ENCODE measurements at places on chromosomes 1 and 21. TPM values are rescaled to one million over a fixed set of nuclear protein-coding genes. Genes with fewer than 3 reads are reported as not detected.

DNA sequence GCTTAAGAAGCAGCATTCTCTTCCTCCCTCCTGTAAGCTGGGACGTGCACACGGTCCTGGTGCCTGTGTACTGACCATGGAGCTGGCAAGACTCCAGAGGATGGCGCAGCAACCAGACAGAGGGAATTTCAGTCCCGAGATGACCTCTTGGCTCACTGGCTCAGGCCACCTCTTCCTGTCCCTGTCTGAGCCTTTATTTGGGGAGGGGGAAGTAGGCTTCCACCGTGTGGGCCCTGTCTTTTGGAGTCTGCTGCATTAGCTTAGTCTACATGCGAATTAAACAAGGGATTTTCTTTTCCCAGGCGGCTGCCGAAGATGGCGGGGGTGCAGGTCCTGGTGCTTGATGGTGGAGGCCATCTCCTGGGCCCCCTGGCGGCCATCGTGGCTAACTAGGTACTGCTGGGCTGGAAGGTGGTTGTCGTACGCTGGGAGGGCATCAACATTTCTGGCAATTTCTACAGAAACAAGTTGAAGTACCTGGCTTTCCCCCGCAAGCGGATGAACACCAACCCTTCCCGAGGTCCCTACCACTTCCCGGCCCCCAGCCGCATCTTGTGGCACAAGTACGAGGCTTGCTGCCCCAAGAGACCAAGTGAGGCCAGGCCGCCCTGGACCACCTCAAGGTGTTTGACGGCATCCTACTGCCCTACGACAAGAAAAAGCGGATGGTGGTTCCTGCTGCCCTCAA, 10.2 kb downstream of the IL24 start:
- no peak for DNase-seq

GRCh38 chr1:242524571-242525359, at the start of gene PLD5:
Gene PLD5 (minus strand): TSS chr1:242524697.
- DNase-seq: no peak

C8A gene
- total RNA-seq: not detected

DNA sequence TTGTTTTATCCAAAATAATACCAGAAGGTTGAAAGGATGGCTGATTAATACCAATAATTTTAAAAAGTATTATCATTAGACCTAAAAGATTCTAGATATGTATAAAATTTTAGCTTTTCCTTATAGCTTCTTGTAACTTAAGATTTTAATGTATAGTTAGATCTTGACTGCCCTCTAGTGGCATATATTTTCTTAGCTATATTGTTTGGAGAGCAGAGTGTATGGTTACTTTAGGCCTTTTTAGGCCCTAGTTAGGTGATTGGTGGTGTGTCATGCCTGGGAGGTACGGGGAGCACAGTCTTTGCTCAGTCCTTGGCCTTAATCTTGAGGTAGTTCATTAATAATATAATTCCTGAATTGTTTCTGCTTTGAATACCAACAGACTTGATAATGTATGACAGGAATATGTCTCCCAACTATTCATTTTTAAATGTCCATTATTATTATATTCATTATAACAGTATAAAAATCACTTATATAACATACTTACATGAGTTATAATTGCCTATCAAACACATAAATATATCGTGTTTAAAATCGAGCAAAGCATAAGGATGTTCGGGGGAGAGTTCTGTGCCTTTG, 328.4 kb downstream of the ZP4 start:
- peak; percentile 45 for DNase-seq

- peak; percentile 61 for DNase-seq
These were observed 567.2 kb downstream of the SMYD3 start for GRCh38 chr1:245939756-245940345.

DNA sequence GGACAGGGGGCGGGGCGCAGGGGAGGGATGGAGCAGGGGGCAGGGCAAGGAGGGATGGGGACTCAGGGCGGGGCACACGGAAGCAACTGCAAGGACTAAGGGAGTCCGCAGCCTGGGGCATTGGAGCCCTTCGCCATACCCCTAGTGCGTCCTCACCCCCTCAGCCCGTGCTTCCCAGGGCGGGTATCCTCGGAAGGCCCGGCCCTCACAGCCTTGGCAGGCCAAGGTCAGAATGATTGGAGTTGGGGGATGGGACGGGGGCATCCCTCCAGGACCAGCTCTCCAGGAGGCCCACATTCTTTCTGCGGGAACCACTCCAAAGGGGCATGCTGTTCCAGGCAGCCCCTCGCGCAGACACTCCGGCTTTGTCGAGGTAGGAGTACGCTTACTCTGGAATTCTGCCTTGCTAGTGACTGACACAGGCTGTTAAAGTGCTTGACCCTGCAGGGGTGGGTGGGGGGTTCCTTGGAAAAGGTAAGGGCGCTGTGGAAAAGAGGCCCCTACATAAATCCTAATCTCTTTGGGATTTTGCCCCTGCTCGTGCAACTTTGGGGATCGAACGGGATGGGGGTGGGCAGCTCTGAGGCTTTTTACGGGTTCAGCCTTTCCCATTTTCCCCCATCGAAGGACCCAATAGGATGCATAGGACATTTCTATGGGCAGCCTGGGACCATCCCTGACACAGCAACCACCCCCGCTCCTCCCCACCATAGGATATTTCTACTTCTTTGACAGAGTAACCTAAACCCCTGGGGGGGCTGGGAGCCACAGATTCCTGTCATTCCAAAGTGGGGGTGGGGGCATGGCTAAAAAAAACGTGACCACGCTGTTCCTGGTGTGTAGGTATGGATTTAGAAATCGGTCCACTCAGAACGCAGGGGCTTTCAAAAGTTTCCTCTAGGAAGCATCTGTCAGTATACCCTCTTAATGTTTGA, 738 bp upstream of the TRIM11 start:
- DNase-seq: no peak

- DNase-seq: no peak
These were observed 119.6 kb downstream of the NR5A2 start for GRCh38 chr1:200147094-200147493.

GRCh38 chr1:47645151-47645550, 207.3 kb downstream of the FOXD2 start:
- no peak for DNase-seq

GRCh38 chr1:180981596-180982387, 40.9 kb downstream of the STX6 start:
- no peak for DNase-seq

GRCh38 chr1:57235730-57236510, 187.9 kb downstream of the DAB1 start:
- DNase-seq: no peak

DNA sequence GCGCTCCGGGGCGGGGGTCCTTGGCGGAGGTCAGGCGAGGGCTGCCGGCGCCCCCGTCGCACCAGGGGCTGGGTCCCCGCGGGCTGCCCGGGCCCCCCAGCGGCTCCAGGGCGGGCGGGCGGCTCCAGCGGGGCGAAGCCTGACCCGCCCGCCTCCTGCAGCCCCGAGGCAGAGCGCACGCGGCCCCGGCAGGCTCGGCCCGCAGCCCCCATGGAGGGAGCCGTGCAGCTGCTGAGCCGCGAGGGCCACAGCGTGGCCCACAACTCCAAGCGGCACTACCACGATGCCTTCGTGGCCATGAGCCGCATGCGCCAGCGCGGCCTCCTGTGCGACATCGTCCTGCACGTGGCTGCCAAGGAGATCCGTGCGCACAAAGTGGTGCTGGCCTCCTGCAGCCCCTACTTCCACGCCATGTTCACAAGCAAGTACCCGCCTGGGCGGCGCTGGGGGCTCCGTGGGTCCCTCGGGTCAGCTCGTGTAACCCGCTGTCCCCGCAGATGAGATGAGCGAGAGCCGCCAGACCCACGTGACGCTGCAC, 817 bp downstream of the KLHL17 start:
- DNase-seq: no peak

FCMR gene
- total RNA-seq: not detected

GRCh38 chr1:5570931-5571330, 421.3 kb downstream of the NPHP4 start:
- no peak for DNase-seq

RIPPLY3 gene
- not detected for total RNA-seq

DNA sequence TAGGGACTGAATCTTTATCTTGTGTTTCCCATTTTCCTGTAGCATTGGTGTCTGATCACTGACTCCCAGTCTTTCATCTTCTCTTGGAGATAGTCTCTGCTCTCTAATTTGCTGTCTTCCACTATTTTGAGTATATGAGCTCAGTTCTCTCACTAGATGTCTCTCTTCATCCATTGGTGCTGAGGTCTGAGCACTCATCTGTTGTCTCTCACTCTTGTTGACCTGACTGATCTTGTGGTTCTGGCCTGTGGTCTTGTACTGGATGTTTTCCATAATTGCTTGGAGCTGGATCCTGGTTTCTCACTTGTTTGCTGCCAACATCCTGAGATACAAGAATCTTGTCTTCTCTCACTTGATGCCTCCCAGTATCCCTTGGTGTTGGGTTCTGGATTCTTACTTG, 25.1 kb upstream of the S100A11 start:
- peak; percentile 78 for DNase-seq

GRCh38 chr1:25927521-25928265, 21.5 kb upstream of the STMN1 start:
- peak; percentile 73 for DNase-seq

DNA sequence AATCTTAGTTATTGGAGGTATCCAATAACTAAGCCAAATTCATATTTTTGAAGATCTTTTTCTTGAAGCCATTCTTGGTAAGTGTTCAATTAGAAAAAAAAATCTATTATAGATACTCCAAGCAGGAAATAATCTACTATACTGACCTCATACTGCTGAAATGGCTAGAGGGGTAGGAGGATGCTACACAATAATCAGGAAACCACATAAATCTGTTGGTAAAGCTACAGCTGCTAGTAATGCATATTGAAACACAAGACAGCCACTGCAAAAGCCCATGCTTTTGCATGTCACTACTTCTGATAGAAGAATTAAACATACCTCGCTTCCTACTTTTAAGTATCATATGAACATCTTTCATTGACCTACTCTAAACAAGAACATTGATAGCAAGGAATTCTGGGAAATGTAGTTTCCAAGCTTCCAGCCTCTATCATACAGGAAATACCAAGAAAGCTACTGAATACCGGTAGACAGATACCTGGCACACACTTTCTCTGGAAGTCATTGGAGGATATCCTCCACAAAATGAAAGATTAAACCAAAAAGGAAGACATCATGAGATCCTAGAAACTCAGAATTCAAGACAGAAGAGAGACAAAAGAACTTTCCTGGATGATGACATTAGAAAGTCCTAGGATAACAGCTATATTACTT, 103.0 kb upstream of the VAV3 start:
- DNase-seq: no peak

GJC2 gene
- total RNA-seq: 0.26 TPM

DNA sequence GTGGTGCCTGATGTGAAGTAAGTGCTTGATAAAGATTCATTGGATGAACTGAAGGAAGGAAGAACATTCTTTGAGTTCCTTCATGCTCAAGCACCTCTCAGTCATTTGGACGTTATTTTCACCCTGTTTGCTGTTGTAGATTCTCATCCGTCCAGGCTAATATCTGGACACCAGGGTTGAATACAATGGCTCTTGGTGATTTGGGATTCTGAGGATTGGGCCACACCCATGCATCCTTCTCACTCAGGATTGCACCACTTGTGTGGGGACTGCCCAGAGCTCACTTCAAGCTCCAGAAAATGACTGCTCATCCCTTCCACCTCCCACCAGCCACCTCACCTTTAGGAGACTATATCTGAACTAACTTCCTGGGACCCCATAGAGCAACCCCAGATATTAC, 117.1 kb upstream of the IPO9 start:
- no peak for DNase-seq

- DNase-seq: peak; percentile 78
These were observed 191.9 kb downstream of the AK5 start for GRCh38 chr1:77473690-77474089.

POU3F1 gene
- 0.21 TPM for total RNA-seq

RAB42 gene
- 1.2 TPM for total RNA-seq
